ENCODE measurements at places on chromosomes 2 and 18.

DNA sequence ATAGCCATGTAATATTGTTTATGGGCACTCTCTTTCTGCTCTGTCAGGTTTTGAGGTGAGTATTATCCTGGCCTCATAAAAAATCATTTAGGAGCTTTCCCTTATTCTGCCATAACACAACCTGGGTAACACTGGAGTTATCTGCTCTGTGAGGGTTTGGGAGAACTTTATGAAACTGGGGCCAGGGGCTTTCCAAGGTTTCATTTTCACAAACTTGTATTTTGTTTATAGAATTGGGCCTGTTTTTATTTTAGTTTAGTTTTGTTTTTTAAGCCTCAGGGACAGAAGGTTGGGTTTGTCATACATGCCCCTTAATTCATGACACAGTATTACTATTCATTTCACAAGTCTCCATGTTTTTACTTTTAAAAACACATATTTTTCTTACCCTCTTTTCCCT, 83.5 kb downstream of the IRS1 start:
- DNase-seq: no peak

DNA sequence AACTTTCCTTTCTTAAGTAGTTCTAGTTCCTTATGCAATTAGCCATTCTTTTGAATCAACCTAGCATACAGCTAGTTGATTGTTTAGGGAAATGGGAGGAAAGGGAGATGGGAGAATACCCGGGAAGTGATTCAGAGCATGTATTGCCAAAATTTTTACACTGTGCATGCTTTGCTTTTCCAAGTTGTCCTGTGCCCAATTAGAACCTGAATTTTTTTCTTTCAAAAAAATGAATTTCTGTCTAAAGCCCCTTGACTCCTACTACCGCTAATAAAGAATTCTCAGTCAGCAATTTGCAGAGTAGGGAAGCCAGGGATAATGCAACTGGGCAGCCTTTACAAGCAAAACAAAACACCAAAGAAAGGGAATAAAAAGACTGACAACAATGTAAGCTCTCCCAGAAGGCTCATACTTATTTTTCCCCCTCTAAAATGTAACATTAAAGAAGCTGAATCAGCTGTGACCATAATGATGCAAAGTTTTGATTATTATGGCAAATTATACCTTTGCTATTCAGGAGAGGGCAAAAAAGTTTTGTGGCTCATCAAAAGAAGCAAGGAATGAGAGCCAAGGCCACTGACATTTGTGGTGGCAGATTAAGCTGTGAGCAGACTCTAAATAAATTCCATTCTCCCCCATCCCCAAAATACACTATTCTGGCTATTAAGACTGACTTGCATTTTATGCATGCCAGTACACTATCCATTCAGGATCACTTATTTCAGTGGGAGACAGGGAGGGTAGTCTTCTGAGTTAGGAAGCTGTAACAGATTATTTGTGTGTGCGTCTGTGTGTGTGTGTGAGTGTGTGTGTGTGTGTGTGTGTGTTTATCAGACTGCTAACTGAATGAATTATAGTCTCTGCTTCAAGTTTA, 174.3 kb downstream of the ERBB4 start:
- DNase-seq: no peak

- no peak for DNase-seq
Measured at GRCh38 chr18:32372381-32373061, 98.2 kb downstream of the GAREM1 start.

DNA sequence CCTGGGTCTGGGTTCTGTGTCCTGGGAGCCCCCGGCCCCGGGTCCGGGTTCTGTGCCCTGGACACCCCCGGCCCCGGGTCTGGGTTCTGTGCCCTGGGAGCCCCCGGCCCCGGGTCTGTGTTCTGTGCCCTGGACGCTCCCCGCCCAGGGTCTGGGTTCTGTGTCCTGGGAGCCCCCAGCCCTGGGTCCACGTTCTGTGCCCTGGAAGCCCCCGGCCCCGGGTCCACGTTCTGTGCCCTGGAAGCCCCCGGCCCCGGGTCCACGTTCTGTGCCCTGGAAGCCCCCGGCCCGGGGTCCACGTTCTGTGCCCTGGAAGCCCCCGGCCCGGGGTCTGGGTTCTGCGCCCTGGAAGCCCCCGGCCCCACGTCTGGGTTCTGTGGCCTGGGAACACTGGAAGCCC, 253.9 kb downstream of the TWIST2 start:
- DNase-seq: no peak

- DNase-seq: no peak
Measured at GRCh38 chr18:23228102-23229061, 93.1 kb downstream of the CABLES1 start.

DNA sequence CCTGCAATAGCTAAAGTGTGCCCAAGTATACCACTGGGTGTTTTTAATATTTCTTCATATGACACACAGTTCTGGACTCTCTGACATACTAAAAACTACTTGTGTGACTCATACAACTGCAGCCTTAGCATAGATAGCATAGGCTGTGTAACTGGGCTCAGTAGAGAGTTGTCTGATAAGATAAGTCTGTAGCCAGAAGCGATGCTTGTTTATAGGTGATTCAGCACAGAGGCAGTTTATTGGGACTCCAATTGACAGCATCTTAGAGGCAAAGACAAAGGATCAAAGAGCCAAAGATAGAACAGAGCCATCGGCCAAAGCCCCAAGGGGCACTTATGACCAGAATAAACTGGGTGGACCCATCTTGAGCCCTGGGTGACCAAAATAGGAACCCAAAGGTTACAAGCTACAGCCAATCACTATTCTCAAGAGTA, 42.3 kb downstream of the AAK1 start:
- peak; percentile 86 for DNase-seq

- DNase-seq: no peak
Measured at GRCh38 chr2:109185821-109186570, 57.0 kb downstream of the SH3RF3 start.

DNA sequence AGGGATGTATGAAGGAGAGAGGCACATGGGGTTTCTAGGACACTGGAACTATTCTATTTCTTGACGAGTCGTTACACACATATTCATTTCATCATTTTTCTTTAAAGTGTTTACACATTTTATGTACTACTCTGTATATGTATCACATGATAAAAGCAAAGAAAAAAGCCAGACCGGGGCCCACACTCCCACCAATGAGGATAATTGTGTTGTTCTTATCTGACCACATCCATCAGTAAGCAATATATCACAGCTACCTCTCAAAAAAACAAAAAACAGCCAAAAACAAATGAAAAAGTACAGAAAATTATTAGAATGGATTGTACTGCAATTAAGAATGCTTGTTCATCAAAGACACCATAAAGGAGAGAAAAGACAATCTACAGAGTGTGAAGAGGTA, 14.2 kb upstream of the CNRIP1 start:
- DNase-seq: no peak
